ENCODE measurements at places on chromosomes 1 and 21.
A peak's percentile ranks its signal among the peaks of the same experiment; 100 is the strongest.

GRCh38 chr1:244269169-244269568, 182.5 kb downstream of the ADSS2 start:
- no peak for DNase-seq

- no peak for DNase-seq
These were observed 49.0 kb upstream of the CD34 start for GRCh38 chr1:207959910-207960309.

DNA sequence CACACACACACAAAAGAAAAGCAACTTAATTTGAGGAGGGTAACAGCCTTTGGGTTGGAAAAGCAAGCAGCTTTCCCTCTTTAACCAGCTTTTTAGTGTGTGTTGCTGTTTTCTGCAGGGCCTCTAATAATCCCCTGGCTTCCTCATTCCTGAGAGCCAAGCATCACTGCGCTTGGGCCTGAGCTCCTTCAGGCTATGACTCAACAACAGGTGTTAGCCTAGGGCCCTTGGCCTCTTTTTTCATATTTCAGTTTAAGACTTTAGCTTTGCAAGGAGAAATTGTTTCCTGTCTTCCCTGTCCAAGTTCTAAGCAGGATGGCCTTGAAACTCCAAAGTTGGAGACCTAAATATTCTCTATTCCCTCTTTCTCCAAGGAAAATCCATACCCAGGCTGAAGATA, 26.2 kb upstream of the SNX27 start:
- no peak for DNase-seq

DNA sequence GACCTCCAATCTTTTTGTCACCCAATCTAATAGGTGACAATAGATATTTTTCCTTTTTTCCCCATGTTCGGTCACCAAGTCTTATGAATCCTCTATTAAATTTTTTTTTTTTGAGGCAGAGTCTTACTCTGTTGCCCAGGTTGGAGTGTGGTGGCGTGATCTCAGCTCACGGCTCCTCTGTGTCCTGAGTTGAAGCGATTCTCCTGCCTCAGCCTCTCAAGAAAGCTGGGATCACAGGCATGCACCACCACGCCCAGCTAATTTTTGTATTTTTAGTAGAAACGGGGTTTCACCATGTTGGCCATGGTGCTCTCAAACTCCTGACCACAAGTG, 42.5 kb upstream of the MTF1 start:
- no peak for DNase-seq

- DNase-seq: no peak
These were observed 360.4 kb upstream of the LYPLAL1 start for GRCh38 chr1:218813237-218813636.

DNA sequence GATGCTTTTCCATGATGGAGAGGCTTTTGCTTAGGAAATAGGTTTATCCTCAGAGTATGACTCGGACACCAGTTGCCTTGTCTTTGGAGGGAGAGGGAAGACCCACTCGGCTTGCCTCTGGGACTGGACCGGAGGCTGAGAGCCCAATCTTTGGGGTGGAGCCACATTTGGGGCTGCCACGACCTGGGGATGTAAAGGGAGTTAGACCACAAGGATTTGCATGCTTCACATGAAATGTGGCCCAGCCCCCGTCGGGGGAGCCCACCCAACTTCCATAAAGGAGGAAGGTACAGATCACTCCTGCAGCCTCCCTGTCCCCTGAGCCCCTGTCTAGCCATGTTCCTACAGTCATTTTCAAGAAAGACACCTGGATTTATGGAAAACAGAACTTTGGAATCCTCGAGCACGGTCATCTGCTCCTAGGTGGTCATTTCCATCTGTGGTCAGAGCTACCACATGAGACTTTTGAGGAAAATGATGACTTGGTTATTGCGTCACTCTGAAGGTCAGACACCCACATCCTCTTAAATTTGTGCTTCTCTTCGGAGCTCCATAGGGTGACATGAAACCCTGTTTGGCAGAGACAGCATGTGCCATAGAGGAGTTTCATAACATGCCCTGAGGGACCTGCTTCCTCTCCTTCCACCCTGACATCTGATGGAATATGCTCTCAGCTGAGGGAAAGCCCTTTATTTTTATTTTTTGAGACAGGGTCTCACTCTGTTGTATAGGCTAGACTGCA, 99.4 kb upstream of the SLC45A1 start:
- no peak for DNase-seq

- no peak for DNase-seq
These were observed 83.5 kb upstream of the HMCN1 start for GRCh38 chr1:185650602-185651230.

GRCh38 chr1:53025034-53025768, 36.8 kb upstream of the PODN start:
- no peak for DNase-seq

- DNase-seq: no peak
These were observed 9.5 kb downstream of the COL16A1 start for GRCh38 chr1:31694069-31694963.

DNA sequence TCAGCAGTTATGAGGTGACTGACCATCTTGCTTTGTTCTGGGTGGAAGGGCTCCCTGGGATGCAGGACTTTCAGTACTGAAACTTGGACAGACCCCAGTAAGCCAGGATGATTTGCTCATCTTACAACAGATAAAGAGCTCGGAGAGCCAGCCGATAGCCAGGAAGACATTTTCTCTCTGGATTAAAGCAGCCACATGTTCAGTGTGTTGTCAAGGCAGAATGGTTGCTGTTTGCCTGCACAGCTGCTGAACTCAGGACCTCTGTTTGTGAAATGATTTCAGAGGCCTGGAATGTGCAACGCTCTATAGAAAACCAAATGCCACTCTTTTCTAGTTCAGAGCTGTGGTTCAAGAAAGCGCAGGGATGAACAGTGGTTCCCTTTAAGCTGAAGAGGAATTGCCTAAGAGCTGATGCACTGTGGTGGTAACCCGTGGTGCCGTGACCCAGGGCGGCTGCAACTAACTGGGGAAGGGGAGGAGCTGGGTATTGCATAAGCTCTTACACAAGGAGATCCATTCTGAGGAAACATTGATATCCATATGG, 40.7 kb downstream of the CASQ2 start:
- DNase-seq: no peak

DNA sequence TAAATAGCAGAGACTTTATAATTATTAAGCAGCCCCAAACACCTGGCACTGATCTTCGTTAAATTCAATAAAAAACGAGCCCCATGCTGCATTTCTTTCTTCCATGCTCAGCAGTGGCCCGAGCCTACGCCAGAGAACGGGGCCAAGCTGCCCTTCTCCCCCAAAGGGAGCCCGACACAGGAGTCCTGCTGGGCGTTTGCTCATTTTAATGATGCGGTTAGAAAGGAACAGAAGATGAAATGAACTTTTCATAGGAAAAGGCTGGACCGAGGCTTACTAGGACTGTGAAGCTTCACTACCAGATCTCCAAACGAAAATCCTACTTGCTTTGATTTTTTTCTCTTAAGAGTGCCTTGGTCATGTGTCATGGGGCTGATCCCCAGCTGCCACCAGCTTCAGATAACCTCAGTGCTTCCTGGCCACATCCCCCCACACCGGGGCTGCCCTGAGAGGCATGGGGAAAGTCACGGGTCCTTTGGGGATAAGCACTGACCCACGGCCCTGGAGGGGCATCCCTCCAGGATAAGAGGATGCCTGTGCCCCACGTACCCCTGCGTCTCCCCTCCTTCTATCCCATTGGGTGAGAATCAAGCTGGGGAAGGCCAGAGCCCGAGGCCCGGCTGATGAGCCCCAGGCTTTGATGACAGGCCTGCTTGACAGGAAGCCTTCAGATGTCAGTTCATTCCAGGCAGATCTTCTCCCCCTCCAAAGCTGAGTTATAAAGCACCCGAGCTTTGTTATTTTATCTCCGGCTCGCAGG, 34.2 kb downstream of the PGBD5 start:
- DNase-seq: peak; percentile 57

GRCh38 chr21:21213297-21213696, 215.1 kb downstream of the NCAM2 start:
- no peak for DNase-seq

DNA sequence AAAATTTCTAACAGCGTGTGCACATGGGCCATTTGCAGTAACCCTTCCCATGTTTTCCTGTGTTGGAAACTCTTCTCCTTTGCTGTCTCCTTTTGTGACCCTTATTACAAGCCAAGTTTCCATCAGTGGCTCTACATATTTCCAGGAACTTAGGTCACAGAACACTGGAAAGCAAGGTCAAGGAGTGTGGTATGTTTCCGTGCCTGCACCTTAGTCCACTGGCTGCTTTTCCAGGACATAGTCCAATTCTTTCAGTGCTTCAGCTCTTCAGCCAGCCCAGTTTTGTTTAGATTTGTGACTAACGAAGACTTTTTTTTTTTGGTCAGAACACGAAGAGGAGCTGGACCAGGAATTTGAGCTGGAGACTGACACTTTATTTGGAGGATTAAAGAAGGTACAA, 33.8 kb downstream of the HHAT start:
- DNase-seq: no peak

DNA sequence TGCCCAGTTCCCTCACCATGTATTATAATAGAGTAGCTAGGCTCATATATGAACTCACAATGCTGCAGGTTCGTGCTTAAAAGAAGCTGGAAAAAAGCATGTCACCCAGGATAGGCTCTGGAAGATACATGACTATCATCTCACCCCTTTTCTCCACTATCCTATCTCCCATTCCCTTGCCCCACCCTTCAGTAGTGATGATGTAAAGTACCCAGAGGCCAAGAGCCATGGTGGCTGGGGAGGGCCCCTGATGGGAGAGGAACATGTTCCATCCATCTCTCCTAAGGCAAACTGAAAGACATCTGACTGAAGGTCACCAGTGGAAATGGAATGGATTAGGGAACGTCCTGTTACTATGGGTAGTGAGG, 20.3 kb upstream of the RBBP5 start:
- DNase-seq: no peak

GRCh38 chr21:36852293-36852692, 114.2 kb downstream of the HLCS start:
- no peak for DNase-seq

GRCh38 chr1:211267204-211267857, 8.2 kb downstream of the RCOR3 start:
- no peak for DNase-seq

GRCh38 chr1:27569088-27569460, 34.9 kb downstream of the AHDC1 start:
- no peak for DNase-seq

GRCh38 chr1:113904293-113904673, 316 bp downstream of the AP4B1 start:
- DNase-seq: no peak

DNA sequence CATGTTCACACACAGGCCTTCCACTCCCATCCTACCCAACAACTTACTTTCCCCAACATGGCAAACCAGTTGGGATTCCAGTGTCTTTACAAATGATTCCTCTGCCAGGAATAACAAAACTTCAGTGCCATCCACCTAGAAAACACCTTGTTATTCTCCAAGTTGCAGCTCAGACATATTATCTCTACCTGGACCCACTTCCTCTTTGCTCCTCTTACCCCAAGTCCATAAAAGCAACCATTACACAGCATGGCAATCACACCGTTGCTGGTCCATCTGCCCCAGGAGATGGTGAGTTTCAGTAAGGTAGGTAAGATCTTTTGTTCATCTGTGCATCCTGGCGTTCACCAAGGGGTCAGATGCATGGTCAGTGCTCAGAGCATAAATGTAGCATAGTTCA, 66.0 kb upstream of the CSF1 start:
- DNase-seq: no peak

DNA sequence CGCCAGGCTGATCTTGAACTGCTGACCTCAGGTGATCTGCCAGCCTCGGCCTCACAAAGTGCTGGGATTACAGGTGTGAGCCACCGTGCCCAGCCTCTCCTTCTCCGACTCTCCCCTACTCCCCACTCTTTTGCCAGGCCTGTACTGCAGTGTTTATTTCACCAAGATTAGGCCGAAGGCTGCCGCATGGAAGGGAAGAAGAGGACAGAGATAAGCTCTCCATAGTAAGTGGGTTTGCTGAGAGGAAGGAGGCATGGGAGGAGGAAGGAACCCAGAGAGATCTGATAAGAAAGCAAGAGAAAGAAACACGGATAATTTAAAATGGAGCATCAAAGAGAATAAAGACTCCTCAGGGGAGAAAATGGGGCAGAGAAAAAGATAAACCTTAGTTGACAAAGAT, 8.7 kb downstream of the PTCH2 start:
- no peak for DNase-seq

DNA sequence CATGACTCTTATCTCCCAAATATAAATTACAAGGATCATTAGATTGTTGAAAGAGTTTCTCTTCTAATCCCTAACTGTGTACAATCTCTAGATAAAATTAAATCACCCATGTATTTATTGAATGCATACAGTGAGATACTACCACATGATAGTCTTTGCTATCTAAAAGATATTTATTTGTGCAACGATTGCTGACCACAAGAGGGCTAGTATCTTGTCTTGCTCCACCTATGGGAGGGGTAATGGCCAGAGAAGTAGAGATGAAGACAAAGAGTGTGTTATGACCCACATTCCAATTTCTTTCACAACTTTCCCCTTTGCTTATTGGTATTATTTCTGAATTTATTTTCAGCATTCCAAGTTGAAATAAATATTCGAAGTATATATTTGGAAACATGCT, 13.7 kb downstream of the PYHIN1 start:
- no peak for DNase-seq

GRCh38 chr21:35976929-35977328, 83.4 kb downstream of the SETD4 start:
- DNase-seq: no peak

GRCh38 chr1:232786845-232787455, 18.3 kb upstream of the MAP10 start:
- no peak for DNase-seq
